NCI-H82 (cell line): ENCODE measurements at places on chromosomes 12 and 14.

DNA sequence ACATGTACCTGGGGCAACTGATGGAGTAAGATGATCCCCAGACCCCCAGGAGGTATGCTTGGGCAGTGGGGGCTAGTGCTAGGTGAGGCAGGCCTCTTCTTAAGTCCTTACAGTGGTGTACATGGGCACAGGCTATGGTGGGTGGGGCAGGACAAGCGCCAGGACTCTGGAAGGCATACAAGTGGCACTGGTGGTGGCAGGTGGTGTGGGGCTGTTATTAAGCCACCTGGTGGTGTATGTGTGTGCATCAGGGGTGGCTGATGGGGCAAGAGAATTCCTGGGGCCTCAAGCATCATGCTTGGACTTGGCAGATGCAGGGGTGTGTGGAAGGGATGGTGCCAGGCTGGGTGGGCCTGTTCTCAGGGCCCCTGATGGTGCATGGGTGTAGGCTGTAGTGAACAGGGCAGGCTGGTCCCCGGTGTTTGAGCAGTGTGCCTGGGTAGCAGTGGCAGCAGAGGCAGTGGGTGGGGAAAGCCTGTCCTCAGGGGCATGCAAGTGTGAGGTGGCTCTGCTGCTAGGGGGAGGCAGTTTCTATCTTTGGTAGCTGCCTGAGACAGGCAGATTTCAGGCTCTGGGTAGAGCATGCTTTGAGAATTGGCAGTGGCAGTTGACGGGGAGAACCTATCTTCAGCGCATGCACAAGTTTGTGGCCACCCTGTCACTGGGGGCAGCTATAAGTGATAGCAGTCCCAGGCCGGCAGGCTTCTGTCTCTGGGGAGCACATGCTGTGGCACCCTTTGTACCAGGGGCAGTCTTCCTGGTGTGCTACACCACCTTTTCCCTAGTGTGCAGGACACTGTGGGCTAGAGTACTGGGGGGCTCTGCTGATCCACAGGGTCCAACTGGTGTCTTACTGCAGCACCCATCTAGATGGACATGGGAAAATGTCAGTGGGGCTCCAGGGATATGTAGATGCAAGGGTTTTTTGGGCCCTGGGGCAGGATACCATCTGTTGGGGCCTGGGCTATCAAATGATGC lies 52.6 kb upstream of the ABCD2 start:
- DNase-seq = no peak

GRCh38 chr14:89615421-89615820 lies 198.4 kb upstream of the FOXN3 start:
- DNase-seq = no peak

DNA sequence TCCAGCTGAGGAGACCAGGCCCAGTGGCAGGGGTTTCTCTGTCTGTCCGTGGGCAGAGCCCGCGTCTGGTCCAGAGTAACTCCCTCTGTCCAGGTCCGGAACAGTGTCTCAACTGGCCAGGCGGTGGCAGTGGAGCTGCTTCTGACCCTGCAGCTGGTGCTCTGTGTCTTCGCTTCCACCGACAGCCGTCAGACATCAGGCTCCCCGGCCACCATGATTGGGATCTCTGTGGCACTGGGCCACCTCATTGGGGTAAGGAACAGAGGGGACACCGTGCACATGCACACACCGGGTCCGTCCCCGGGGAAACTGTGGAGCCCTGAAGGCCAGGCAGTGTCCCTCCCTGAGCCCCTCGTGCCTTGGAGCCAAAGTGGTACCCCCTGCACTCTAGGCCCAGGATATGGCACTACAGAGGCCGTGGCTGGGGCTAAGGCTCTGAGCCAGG lies 1.5 kb downstream of the AQP6 start:
- peak; percentile 79 for DNase-seq

GRCh38 chr12:52084491-52085231 lies 5.2 kb downstream of the SMIM41 start:
- no peak for DNase-seq

GRCh38 chr12:83664650-83665049 lies 977.9 kb downstream of the TMTC2 start:
- peak; percentile 98 for DNase-seq

- peak; percentile 47 for DNase-seq
These were observed 7.2 kb upstream of the ANKRD9 start for GRCh38 chr14:102516531-102517391.

DNA sequence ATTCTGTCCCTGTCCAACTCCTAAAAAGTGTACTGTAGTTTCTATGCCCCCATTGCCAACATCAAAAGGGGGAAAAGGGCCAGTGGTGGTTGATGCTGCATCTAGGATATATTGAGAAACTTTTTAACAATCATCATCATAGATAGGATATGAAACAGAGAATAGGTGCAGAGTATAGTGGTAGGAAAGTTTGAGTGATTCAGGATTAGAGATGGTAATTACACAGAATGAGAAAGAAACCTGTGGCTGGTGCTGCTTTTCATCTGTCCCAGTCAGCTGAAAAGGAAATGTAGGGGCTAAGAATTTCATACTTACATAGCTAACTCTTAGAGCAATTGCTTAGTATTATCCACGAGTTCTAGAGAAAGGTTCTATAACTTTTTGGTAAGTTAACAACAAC lies 67.6 kb downstream of the GTF2A1 start:
- DNase-seq = no peak

GRCh38 chr12:130761537-130762318 lies 45.6 kb upstream of the RIMBP2 start:
- peak; percentile 76 for DNase-seq

DNA sequence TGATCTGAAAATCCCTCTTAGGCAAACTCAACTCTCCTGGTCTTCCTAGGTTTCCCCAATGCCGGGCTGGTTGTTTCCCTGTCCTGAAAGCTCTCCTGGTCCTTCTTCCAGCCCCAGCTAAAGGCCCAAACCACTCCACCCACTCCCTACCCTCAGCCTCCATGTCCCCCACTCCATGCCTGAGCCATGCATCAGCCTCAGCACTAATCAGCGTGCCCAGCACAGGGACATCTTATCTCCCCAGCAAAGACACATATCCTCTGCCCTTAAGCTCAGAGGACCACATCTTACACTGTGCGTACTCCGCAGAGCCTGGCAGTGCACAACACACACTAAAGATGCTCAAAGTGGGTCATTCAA lies 25.9 kb downstream of the ACTN1 start:
- no peak for DNase-seq

GRCh38 chr12:119200601-119201000 lies 21.9 kb downstream of the HSPB8 start:
- no peak for DNase-seq

- DNase-seq = no peak
These were observed 181.2 kb downstream of the TMTC2 start for GRCh38 chr12:82867762-82868500.

GRCh38 chr14:50000380-50001150 lies 107.7 kb downstream of the ARF6 start:
- no peak for DNase-seq

- peak; percentile 5 for DNase-seq
These were observed 253.7 kb downstream of the DUSP6 start for GRCh38 chr12:89098441-89099112.

GRCh38 chr12:33012226-33012625 lies 115.6 kb upstream of the PKP2 start:
- DNase-seq = no peak

DNA sequence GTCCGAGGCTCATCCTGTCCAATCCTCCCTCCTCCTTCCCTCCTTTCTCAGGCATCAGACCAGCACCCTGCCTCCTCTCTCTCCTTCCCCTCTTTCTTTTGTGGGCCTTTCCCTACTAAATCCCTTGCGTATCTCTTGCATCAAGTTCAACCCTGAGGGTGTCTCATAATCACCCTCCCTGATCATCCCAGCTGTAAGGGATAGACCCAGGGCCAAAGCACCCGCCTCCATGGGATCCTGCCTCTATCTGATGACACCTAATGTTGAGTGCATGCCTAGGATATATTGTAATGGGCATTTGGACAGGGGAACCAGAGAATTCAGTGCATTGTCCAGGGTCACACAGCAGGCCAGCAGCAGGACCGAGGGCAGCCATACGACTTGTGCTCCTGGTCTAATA lies 84.9 kb downstream of the PHETA1 start:
- DNase-seq = no peak

- no peak for DNase-seq
These were observed 328.3 kb downstream of the APAF1 start for GRCh38 chr12:98973395-98973794.

DNA sequence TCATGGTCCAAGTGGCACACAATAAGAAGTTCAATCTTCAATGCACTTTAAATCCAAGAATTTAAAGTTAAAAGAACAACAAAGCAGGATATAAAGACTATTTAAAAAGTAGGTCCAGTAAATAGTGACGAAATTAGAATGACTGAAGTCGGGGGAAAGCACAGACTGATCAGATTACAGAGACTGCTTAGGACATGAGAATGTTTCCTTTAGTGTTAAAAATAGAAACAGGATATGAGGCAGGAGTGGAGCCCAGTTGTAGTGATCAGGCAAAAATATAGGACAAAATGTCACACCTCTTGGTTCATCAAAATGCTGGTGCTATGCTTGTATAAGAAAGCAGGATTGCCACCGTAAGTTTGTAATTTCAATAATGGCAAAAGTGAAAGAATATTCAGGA lies 52.2 kb upstream of the CD163 start:
- DNase-seq = no peak

- DNase-seq = no peak
These were observed 367.2 kb upstream of the LMO3 start for GRCh38 chr12:16972923-16973770.

DNA sequence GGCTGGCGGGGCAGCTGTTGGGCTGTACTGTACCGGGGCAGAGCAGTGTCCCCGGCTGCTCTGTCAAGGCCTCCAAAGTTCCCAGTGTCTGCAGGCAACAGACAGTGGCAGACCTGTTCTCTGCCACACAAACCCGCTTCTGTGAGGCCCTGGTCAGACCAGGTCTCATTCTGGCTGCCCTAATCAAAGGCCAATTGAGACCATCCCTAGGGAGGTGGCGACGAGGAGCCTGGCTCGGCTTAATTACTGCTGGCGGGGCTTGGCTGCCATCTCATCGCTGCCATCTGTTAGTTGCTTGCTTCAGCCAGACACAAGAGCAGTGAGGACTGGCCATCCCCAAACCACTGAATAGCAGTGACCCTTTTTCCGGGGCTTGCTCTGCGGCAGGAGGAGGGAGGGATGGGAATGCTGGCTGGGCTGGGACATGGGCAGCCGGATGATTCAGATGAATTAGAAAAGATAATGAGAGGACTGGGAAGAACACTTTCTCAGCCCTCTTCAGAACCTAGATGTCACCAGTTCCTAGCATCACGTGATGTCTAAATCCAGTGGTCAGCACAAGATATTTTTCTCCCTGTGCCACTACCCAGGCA lies 24.5 kb downstream of the ERG28 start:
- peak; percentile 52 for DNase-seq

- DNase-seq = peak; percentile 75
These were observed 71.5 kb downstream of the RIMBP2 start for GRCh38 chr12:130644566-130644965.

- DNase-seq = no peak
These were observed at the start of gene TMEM229B for GRCh38 chr14:67487937-67488893. TSS of gene TMEM229B (minus strand) at chr14:67488721. CDS start at chr14:67473923, 14,798 bp downstream.
